Activated naive CD4-positive, alpha-beta T cell treated with anti-CD3 and anti-CD28 coated beads, Interleukin-2, amount 50 U/mL, for 72 hours (primary cell): ENCODE measurements at places on chromosomes 12 and 14. TPM values are rescaled to one million over a fixed set of nuclear protein-coding genes. Genes with fewer than 3 reads are reported as not detected.

CLEC14A gene
- not detected for total RNA-seq

STAC3 gene
- total RNA-seq = 5.4 TPM

DLK1 gene
- not detected for total RNA-seq

PRR4 gene
- total RNA-seq = 2.4 TPM

HCAR3 gene
- 0.09 TPM for total RNA-seq

UNC79 gene
- not detected for total RNA-seq

NGB gene
- total RNA-seq = not detected

FNTB gene
- 17.2 TPM for total RNA-seq

SCFD1 gene
- 60.2 TPM for total RNA-seq

FAM90A1 gene
- 0.47 TPM for total RNA-seq

ALG10B gene
- 23.2 TPM for total RNA-seq

TPPP2 gene
- total RNA-seq = not detected

HSPB8 gene
- total RNA-seq = not detected

RPS6KL1 gene
- 4.8 TPM for total RNA-seq

LMNTD1 gene
- not detected for total RNA-seq

GPR68 gene
- 4.6 TPM for total RNA-seq

MAP1LC3B2 gene
- total RNA-seq = not detected

TSHR gene
- not detected for total RNA-seq

SERPINA9 gene
- total RNA-seq = not detected

ESRRB gene
- total RNA-seq = 0.39 TPM

COCH gene
- total RNA-seq = 1.4 TPM

GRIP1 gene
- total RNA-seq = 0.66 TPM

POTEM gene
- total RNA-seq = not detected
